ENCODE measurements at places on chromosomes 3 and 15. TPM values are rescaled to one million over a fixed set of nuclear protein-coding genes. Genes with fewer than 3 reads are reported as not detected.
A peak's percentile ranks its signal among the peaks of the same experiment; 100 is the strongest.

DNA sequence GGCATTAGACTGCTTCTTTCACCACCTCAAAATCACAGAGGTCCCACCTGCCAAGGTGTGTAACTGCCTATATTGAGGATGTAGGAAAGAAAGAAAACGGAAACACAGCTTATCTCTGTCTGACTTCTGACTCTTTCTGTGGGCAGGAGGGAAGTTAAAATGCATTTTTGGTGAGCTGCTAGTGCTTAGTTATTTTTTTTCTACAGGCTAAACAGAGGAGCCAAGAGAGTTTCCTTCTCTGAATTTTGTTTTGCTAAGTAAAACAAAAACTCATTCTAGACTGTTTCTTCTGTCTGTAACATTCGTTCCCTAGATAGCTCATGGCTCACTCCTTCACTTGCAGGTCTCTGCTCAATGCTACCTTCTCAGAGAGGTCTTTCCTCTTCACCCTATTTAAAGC, 18.8 kb upstream of the AMOTL2 start:
- DNase-seq: no peak

The PLA2G4D gene
- total RNA-seq: not detected

DNA sequence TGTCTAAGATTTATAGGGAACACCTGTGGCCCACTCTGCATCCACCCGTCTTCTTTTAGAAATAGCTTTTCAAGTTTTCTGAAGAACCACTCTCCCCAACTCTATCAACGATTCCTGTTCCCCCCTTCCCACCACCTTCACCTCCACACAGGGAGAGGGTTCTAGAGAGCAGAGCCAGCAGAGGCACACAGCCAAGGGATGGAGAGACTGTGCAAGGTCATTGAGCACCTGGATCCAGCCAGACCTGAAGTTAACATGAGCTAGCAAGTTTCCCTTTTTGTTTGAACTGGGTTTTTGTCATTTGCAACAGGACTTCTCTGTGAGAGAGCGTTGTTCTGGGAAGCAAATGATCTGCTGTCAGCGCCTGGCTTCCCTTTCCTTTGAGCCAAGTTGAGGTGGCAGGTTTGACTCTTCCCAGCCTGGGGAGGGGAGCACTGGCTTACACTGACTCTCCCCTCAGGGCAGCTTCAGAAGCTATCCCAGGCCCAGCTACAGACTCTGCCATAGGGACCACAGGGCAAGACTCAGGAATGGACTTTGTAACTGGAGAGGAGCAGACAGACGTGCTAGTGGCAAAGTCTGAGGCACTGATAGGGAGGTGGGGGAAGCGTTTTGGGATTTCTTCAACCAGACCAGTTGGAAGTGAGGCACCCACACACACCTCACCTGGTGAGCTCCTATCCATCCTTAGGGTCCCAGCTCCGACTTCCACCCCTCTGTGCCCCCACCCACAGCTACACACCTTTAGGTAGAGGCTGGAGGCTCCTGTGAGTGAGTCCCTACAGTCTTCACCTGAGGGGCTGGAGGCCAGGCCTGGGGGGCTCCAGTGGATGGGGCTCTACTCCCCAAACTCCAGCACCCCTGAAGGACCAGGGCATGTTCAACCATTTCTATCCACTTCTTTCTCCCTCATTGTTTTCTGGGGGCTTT, 19.4 kb upstream of the PLXNA1 start:
- no peak for DNase-seq

DNA sequence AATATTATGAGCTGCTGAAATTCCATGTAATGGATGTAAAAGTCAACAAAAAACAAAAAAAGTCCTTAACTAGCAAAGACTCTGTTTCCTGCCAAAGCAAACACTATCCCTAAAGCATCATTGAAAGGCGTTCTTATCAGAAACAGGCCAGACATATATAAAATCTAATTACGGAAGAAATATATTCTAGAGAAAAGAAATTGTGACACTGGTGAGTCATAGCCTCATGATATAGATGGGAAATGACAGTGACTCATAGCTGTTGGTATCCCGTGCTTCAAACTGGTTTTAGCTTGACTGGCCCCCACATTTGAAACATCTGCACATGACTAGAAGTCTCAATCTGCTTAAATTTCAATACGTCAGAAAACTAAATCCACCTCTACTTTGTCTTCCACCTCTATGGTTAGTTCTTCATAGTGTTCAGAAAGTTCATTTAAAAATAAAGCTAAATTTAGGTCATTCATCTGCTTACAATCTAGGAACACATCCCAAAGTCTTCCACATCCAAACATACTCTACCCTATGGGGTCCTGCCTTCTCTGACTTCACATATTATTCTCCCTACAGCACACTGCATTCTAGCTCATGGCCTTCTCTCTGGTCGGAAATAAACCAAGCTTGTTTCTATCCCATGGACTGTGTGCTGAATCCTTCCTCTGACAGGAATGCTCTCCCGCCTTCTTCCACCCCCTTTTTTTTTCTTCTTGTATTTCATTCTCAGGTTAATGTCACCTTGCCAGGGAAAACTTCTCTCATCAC, 456.3 kb upstream of the ARRDC4 start:
- peak; percentile 97 for DNase-seq

The SRGAP3 gene
- not detected for total RNA-seq

The SNTN gene
- total RNA-seq: not detected

DNA sequence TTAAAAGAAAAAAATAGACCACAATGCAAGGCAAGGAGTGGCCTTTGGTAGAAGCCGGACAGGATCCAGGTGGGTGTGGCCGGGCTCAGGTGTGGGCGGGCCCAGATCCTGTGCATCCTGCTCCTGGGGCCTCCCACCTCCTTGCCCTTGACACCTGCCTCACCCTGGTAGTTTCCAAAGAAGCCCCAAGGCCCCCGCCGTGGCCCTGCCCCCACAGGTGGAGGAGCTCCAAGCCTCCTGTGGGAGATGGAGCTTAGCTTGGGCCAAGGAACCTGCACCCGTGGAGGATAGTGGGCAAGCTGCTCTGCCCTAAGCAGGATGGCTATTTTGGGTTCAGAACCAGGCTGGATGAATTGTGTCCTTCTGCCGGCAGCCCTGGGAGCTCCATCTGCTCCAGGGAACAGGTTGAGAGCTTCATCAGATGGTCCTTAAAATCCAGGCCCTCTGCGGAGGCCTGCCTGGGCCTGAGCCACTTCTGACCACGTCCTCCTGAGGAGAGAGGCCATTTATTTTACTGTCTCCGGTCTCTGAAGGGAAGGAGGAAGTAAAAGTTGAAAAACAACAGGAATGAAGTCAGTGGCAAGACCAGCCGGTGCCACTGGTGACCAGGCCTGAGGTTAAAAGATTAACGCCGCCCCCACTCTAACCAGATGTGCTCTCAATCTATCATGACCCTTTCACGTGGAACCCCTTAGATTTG, 53.9 kb upstream of the KLF13 start:
- DNase-seq: no peak

DNA sequence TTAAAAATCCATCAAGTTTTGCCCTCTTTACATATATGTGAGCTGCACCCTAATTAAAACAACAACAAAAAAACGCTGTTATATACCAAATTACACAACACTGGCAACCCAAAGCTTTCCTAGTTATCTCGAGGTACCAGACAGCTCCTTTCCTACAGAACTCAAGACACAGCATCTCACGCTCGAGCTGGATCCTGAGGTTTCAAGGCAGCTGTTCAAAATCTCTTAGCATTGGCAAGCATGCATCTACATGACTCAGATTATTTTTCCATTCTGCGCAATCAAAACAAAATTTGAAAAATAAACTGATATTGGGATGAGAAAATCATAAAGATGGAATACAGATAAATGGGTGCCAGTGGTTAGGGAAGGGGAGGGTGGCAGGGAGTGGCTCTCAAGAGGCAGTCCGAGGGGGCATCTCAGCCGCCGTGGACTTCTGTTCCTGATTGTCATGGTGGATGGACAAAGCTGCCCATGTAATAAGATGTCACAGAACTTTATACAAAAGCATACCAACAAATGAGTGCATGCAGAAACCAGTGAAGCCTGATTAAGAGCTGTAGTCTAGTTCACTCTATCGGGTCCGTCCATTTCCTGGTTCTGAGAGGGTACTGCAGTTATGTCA, 91.5 kb downstream of the ADAMTS17 start:
- DNase-seq: no peak

- peak; percentile 93 for DNase-seq
These were observed 25.3 kb downstream of the ANP32A start for GRCh38 chr15:68795298-68795848.

The TF gene
- 0.21 TPM for total RNA-seq

The POMGNT2 gene
- total RNA-seq: 6.4 TPM

The CCR5 gene
- not detected for total RNA-seq

GRCh38 chr3:140931016-140931454, 10.6 kb upstream of the SLC25A36 start:
- DNase-seq: no peak

DNA sequence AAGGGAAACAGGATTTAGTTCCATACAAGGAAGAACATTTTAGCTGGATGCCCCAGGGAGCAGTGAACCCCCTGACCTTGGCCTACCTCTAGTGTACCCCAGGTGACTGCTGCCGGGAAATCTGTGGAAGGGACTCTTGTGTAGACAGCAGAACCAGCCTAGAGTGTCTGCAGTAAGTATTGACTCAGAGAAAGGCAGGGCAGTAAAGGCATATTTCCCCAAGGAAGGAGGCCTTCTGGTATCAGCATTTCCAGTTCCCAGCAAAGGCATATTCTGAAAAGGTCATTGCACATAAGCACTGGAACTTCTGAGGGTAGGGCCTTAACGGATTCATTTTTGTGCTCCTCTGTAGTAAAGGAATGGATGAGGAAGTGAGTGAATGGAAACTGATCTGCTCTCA, 246.2 kb downstream of the FAM43A start:
- peak; percentile 20 for DNase-seq

DNA sequence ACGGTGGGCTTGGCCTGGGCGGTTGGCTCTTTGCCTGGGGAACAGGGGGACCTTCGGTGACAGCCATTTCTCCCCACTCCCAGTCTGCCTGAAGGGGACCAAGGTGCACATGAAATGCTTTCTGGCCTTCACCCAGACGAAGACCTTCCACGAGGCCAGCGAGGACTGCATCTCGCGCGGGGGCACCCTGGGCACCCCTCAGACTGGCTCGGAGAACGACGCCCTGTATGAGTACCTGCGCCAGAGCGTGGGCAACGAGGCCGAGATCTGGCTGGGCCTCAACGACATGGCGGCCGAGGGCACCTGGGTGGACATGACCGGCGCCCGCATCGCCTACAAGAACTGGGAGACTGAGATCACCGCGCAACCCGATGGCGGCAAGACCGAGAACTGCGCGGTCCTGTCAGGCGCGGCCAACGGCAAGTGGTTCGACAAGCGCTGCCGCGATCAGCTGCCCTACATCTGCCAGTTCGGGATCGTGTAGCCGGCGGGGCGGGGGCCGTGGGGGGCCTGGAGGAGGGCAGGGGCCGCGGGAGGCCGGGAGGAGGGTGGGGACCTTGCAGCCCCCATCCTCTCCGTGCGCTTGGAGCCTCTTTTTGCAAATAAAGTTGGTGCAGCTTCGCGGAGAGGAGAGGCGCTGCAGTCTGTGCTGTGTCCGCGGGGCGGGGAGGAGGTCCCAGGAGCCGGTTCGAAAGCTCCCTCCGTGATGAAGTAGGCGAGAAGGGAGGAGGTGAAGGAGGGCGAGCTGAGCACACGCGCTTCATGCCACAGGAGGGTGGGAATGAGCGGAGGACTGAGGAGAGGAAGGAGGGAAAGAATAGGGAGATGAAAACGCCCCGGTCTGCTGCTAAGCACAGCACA, 9.6 kb downstream of the CLEC3B start:
- no peak for DNase-seq

GRCh38 chr3:179842061-179842460, 189.2 kb downstream of the USP13 start:
- DNase-seq: no peak

DNA sequence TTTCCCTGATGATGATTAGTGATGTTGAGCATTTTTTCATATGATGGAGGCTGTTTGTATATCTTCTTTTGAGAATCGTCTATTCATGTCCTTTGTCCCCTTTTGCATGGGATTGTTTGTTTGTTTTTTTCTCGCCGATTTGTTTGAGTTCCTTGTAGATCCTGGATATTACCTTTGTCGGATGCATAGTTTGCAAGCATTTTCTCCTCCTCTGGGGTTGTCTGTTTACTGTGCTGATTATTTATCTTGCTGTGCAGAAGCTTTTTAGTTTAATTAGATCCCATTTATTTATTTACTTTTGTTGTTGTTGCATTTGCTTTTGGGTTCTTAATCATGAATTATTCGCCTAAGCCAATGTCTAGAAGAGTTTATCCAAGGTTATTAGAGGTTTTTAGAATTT, 232.8 kb downstream of the XXYLT1 start:
- no peak for DNase-seq

The SKOR1 gene
- total RNA-seq: 0.15 TPM

The CPN2 gene
- total RNA-seq: not detected

DNA sequence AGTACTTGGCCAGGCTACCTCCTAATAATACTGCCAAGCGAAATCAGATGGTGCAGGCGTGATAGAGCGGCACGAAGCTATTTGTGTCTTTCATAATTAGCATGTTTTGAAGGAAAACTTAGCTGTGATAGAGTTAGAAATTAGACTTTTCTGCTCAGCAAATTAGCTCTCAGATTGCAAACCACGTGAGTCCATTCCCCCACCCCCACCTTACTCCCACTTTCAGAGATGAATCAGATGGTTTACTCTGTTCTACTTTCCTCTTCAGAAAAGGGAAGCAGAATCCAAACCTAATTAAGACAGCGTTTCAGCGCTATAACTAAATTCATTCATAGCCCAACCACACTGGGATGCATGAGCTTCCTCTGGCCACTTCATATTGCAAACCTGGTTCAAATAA, 214.6 kb downstream of the SLCO3A1 start:
- DNase-seq: no peak

DNA sequence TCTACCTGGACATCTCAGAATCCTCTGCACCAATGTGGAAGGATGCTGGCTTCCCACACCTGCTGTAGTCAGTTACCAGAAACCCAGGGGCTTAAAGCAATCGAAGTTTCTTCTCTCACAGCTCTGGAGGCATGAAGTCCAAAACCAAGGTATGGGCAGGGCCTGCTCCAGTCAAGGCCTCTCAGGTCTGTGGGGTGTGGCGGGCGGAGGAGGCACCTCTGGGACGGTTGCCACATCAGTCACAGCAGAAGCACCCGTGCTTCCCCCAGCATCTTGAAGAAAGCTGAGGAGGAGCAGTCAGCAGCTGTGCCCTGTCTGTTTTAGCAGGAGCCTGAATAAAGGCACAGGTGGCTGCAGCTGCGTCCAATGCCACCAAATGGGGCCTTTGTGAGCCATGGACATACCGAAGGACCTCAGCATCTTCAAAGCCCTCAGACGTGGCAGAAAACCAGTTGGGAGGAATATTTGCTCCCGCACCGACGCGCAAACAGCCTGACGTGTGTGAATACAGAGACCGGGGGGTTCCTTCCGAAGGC, 68.9 kb downstream of the TFRC start:
- DNase-seq: no peak

GRCh38 chr3:155737844-155738460, 6.9 kb downstream of the PLCH1 start:
- DNase-seq: no peak

DNA sequence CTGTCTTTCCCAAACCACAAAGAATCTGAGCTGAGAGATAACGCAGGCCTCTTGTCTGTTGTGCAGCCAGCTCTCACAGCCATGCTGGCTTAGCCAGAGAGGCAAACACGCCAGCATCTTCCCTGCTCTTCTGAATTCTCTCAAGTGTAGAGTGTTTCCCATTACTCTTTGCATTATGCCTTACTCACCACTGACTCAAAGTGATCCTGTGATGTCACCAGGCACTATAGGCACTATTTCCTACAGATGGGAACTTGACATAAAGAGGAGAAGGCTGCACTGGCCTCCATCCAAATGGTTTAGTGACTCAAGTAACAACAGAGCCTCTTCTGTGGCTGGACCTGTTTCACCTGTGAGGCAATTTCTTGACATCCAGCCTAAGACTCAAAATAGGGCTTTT, 44.4 kb downstream of the PDZRN3 start:
- no peak for DNase-seq

The HGD gene
- total RNA-seq: 0.44 TPM

GRCh38 chr3:23608650-23609049, 197.1 kb upstream of the UBE2E1 start:
- DNase-seq: no peak

Data from endothelial cell of umbilical vein (primary cell).